Activated T-helper 1 cell treated with anti-CD3 and anti-CD28 coated beads, Interleukin-12 subunit alpha, Interleukin-12 subunit beta, Interleukin-2, Interleukin-4 antibody, amounts not matched to agents 30 ng/mL and 10 ng/mL and 1 ng/mL, durations not matched to agents 14 hours and 24 hours and 36 hours (primary cell): ENCODE measurements at places on chromosomes 5 and 9. TPM values are rescaled to one million over a fixed set of nuclear protein-coding genes. Genes with fewer than 3 reads are reported as not detected.

DNA sequence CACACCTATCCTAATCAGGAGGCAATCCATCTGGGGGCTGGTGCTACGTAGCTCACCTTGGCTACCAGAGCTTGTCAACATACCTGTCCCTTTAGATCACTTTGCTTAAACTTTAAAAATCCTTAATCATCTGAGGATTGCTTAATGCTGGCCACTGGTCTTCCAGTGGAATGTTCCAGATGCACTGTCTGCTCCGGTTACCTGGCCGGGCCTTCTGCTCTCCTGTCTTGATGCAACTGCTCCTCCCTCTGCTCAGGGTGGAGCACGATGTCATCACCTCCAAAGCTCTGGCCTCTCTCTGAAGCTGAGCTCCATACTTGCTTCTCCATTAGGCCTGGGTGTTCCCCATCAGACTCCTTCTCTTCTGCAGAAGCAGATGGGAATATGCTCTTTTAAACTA lies 106.5 kb upstream of the OTULINL start:
- no peak for DNase-seq

- DNase-seq = no peak
These were observed 209.0 kb downstream of the ALDH1A1 start for GRCh38 chr9:72743836-72744235.

GRCh38 chr5:8381972-8382371 lies 513.0 kb downstream of the MTRR start:
- DNase-seq = no peak

DNA sequence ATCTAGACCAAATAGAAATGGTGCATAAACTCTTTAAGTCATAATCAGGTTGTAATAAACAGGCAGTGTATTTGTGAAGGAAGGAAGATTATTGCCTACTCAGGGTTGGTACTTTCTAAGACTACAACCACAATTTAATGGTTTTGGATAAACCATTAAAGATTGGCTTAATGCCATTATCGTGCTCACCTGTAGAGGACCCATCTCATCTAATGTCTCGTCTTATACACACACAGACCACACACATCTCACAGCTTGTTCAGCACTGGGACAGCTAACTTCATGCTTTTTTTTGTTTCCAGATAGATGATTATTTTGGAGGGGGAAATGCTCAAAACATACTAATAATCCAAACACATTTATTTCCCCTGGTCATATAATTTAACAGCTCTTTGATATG lies 175.7 kb upstream of the SLC12A2 start:
- DNase-seq = no peak

- DNase-seq = no peak
These were observed 335.7 kb upstream of the PIK3R1 start for GRCh38 chr5:67879620-67880510.

DNA sequence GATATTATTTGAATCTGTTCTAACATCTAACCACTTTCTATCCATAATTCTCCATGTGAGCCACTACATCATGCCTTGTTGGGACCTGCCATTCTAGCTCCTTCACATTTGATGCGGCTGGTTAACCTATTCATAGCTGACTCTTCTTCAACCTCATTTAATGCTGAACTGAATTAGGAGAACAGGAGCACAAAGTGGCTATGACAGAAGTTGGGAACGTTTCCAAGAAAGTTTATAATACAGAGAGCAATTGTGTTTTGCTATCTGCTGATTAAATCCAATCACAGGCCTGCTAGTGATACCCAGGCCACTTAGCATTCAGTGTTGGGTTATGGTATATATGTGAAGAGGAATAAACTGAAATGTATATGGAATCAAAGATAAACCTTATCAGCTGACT lies 440.3 kb downstream of the PTPRD start:
- no peak for DNase-seq

- DNase-seq = no peak
These were observed at the start of gene PRLR for GRCh38 chr5:35230038-35230611. TSS of gene PRLR (minus strand) at chr5:35230487. CDS start at chr5:35089620, 140,867 bp downstream.

GRCh38 chr5:133582971-133583370 lies 29.4 kb downstream of the FSTL4 start:
- DNase-seq = no peak

GRCh38 chr9:68808338-68808890 lies 103.4 kb downstream of the PIP5K1B start:
- DNase-seq = no peak

GRCh38 chr5:87097664-87098063 lies 170.0 kb upstream of the RASA1 start:
- DNase-seq = no peak

DNA sequence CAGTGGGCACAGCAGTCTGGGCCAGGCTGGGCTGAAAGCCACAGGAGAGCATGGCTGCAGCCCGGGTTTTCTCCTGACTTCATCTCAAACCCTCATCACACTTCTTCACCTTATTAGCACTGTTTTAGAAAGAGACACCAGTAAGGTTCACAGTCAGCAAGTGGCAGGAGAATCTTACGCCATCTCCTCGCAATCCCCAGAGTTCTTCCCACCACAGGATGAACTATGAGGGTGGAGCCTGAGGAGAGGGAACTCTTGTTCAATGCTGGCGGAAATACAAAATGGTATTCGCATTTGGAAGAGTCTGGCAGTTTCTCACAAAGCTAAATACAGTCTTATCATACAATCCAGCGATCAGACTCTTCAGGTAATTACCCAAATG lies 14.7 kb downstream of the BICD2 start:
- no peak for DNase-seq

- no peak for DNase-seq
These were observed 33.5 kb downstream of the ELOVL7 start for GRCh38 chr5:60810438-60811085.

- peak; percentile 26 for DNase-seq
These were observed 6.1 kb downstream of the S100Z start for GRCh38 chr5:76855961-76856360.

GRCh38 chr5:138032028-138032571 lies 779 bp downstream of the FAM13B start:
- peak; percentile 37 for DNase-seq

DNA sequence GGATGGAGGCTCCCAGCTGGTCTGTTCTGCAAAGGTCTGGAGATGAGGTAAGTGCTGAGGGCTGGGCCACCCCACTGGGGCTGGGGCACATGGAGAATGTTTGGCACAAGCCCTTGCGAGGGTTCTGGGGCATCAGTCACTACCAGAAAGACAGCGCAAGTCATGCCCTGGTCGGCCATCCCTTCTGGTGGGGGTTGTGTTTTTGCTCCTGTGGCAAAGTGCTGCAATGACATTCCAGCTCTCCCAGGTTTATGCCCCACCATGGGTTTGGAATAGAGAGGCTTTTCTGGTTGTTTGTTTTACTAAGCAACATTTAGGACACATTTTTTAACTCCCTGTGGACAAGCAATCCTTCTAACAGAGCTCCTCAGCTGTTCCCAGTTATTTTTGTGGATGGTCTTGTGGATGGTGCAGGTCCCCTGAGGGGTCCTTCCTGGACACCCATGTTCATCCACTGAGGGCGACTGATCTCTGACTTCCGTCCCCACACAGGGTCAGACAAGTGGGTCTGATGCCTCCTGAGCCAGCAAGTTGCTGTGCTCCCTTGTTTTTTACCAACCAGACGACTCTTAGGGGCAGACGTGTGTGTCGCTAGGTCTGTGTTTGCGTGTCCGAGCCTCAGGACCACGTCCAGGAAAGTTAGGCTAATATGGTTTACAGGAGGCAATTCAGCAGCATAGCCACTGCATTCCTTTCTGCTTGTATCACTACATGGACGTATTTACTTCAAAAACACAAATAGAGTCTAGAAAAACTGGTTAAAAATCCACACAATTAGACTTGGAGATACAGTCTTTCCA lies 64.9 kb upstream of the ECM2 start:
- no peak for DNase-seq

DNA sequence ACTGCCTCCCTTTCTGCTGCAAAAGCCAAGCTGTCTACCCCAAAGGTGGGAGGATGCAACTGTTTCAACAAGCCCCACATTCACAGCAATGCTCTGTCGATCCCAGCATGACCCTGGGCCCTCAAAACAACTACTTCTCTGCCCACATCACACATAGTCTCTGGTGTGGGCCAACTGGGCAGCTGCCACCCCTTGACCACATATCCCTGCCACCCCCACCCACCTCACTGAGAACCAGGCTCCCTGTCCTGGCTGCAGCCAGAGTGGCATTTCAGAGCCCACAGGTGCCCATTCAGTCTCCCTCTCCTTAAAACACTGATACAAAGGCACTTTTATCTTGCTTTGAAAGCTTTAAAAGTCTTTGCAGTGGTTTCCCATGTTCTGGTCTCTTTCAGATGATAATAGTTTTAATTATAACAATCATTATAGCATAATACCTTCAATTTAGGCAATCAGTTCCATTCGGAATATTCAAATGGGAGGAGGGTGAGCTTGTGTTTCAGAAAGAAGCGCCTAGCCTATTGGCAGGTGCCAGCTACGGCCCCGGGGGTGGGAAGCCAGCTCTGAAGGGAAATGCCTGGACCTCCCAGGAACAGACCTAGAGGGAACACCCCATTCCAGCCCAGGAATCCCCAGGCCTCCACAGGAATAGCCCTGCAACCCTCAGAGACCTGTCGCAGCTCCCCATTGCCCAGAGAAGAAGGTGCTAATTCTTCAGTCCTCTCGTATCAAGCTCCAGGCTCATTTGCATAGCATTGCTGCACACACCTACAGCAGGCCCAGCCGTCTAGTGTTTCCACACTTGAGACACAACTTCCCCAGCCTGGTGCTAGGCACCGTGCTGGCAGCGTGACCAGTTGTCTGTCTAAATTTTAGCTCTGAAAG lies 90.8 kb downstream of the C5orf15 start:
- DNase-seq = no peak

- DNase-seq = no peak
These were observed 19.3 kb upstream of the STRBP start for GRCh38 chr9:123287639-123288038.

FAM221B gene
- not detected in 2 replicates for total RNA-seq

IQGAP2 gene
- total RNA-seq = 43.5 and 45.4 TPM in 2 replicates

PRDM9 gene
- not detected in 2 replicates for total RNA-seq

ZDHHC12 gene
- total RNA-seq = 51.7 and 54.4 TPM in 2 replicates

LHX6 gene
- total RNA-seq = 0.08 TPM in 1 of 2 replicates, not detected in the other

THBS4 gene
- 1.3 and 2.0 TPM in 2 replicates for total RNA-seq

NR6A1 gene
- 1.7 and 2.3 TPM in 2 replicates for total RNA-seq

C9orf152 gene
- total RNA-seq = not detected in 2 replicates

AP3S1 gene
- total RNA-seq = 49.7 and 53.5 TPM in 2 replicates

WDR31 gene
- total RNA-seq = 1.9 and 2.2 TPM in 2 replicates
